NCI-H1105 (cell line): ENCODE measurements at places on chromosomes 7 and 10.

DNA sequence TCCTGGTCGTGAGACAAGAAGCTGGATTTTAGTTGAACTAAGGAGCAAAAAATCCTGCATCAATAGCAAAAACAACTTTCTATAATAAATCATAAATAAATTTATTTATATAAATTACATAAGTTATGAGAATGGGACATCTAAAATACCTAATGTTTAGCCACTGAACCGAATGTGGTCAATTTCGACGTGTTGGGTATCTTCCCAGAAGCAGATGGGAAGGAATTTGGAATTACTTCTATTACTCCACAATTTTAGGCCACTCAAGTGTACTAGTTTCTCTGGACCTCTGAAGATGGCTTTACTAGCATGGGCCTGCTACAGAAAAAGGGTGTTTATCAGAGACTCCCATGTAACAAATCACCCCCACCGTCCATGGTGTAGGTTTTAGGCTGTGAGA, 172.0 kb downstream of the PRPF18 start:
- DNase-seq = no peak

DNA sequence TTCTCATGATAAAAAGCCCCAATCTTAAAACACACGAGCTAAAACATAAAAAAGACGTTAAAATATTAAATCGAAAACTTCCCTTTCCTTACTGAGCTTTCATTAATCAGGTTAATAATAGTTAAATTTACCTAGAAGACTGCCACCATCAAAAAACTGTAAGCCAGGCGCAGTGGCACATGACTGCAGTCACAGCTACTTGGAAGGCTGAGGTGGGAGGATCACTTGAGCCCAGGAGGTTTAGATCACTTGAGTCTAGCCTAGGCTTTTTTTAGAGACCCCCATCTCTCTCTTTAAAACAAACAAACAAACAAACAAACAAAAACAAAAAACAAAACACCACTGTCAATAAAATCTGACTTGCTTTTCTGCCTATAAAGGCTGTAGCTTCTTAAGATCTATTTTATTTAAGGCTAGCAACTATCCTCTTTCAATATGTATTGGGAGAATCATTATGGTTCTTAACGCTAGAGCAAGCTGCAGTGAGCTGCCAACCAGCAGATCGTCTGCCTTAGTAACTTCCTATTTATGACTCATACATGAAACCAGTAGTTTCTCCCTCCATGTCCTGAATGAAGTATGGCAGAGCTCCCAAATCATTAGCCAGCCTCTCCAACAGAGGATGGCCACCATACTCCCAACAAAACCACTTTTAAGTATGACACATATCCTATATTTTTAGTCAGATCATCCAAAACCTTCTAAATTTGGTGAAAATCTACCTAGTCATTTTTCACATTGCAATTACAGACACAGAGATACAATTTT, 163.7 kb downstream of the SRPK2 start:
- no peak for DNase-seq

DNA sequence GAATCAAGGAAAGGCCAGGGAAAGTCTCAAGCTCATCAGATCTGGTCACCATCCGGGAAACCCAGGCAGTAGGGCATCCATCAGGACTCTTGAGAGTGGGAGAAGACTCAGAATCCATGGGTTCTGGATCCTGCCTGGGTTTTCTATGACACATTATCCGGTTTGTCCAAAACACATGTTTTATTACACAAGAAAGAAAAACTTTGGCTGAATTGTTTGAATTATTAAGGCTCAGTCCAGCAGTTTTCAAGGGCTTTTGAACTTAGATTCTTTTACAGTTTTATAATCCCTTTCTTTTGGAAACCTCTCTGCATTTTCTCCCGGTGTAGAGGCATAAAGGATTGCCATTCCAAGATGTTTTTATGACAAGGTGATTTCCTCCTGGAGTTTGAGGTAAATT, 528.5 kb upstream of the MGMT start:
- DNase-seq = no peak

- DNase-seq = no peak
Observed at GRCh38 chr7:133364959-133365690, 112.2 kb downstream of the EXOC4 start.
